Glomerular endothelial cell (primary cell): ENCODE measurements at places on chromosomes 3 and 15.

DNA sequence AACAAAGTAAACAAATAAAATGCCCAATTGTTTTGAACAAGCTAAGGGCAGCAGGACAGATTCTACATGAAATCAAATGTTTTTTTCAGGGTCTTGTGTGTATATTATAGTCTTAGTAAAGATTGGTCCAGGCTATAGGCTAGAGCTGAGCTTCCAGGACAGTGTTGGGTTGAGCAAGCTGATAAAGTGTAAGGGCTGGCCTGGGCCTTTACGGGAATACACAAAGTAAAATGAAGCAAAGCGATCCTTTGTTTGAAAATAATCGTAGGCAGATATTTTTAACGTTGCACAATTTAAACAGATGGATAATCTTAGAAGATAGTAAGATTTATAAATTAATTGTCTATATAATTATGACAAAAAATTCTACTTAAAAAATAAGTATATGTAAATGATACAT, 1204.6 kb downstream of the OTOL1 start:
- DNase-seq, result no peak

- no peak for DNase-seq
Observed at GRCh38 chr3:55904716-55905115, 417.6 kb upstream of the WNT5A start.

DNA sequence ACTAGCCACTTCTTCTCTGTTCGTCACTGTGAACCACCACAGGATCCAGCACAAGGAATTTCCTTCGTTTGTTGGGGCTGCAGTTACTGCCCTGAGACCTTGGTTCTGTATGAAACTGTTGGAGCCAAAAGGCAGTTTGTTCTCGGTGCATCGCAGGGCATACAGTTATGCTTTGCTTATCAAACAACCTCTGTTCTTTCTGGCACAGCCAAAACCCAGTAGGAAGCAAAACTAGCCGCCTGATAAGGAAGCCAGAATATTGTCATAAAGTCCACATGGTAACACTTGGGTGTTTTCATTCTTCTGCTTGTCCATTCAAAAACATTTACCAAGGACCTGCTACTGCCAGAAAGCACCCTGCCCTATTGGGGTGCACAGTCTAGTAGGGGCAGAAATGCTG, 116.1 kb downstream of the RAB11A start:
- DNase-seq, result no peak

DNA sequence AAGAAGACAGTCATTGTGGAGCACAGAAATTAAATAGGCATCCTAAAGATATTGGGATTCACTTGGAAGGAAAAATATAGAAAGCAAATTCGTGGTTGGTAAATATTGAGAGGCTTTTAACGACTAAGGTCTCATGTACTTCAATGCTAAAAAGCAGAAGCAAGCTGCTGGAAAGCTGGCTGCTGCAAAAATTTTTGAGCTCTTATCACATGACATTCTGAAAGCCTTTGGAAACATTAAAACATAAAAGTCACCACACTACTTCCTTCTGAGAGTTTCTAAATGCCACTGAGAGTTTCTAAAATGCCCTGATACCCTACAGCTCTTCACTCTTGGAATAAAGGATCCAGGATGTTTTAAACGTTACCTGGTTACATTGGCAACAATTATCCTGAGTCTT, 39.0 kb upstream of the CBLB start:
- DNase-seq, result no peak
